ENCODE measurements at places on chromosomes 3 and 15. TPM values are rescaled to one million over a fixed set of nuclear protein-coding genes. Genes with fewer than 3 reads are reported as not detected.

The CPNE9 gene
- not detected for total RNA-seq

The BFSP2 gene
- total RNA-seq, result not detected

The CISH gene
- 5.9 TPM for total RNA-seq

The DYNC1LI1 gene
- total RNA-seq, result 56.4 TPM

The COLQ gene
- 0.27 TPM for total RNA-seq

DNA sequence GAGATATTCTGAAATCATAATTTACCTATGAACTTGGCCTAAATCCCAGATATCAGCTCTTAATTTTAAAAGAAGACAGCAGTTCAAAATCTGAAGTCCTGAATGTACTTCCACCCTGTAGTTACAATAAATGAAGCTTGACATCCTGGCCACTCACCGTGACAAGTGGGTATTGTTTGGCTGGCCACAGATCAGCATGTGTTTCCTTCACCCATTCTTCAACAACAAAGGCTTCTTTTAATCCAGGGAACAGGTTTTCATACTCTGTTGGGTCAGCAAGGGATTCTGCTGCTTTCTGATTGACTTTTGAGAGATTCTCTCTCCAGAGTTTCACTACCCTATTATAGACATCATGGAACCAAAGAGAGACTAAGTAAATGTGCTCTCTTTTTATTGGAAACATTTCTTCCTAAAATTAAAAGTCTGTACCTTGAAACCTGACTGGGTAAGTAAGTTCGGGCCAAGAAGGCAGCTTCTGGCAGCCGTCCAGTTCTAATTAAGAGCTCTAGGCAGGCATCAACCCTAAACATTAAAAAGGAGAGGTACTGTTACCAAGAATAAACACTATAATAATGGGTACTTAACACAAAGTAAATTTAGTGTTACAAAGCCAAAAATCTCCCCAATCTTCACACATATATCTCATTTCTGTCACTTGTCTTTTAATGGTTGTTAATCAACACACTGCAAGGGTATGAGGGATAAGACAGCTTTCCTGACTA lies 15.2 kb downstream of the MRPS22 start:
- H3K27me3 ChIP-seq, result no peaks in the 10 kb centered on the region
- no peaks in the 10 kb centered on the region for H3K4me1 ChIP-seq
- H3K36me3 ChIP-seq, result peaks cover 5% of the 10 kb centered on the region
- H3K4me3 ChIP-seq, result no peak overlapping the region

DNA sequence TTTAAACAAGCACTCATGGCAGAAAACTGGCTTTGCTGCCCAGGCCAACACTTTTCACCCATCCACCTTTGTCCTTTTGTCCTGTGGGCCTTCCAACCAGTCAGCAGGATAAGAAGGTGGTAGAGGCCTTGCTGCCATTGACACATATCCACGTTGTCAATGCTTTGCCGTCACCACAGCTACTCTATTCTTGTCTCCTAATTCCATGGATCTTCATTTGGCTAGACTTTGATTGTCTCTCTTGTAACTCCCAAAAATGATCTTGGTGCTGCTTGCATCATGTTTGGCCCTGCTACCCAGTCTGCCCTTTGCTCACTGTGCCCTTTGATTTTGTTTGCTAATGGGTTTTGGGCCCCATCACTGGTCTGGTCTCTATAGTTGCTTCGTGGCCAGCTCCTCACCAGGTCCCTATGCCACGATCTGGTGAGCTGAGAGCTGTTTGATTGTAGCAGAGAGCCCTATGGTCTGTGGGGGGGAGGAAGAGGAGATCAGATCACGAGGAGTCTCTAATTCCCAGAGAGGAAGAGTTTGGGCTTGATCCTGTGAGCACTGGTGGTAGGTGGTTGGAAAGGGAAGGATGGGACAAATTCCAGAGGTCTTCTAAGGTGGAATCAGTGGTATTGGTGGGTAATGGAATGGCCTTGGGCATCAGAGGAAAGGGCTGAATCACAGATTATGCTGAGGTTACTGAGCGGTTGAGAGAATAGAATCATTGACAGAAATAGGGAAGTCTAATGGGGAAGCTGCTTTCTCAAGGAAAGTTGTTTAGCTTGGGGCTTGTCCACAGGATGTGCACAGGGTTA lies 40.3 kb downstream of the ABHD2 start:
- no peak overlapping the region for H3K4me3 ChIP-seq
- H3K36me3 ChIP-seq, result no peaks in the 10 kb centered on the region
- peaks cover 41% of the 10 kb centered on the region for H3K4me1 ChIP-seq
- no peak for DNase-seq

DNA sequence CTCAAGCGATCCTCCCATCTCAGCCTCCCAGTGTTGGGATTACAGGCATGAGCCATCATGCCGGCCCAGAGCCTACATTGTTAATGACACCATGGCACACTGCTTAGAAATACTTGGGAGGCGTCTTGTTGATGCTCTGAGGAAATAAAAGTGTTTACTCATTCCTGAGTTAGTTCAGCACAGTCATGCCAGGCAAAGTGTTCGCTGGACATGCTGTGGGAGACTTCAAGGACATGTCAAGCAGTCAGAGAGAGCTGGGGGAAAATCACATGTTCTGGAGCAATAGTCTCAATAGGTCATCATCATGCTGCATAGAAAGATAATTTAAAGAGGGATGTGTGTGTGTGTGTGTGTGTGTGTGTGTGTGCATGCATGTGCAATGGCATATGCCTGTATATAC lies 37.5 kb downstream of the TTC23 start:
- H3K4me3 ChIP-seq, result no peak overlapping the region
- H3K27me3 ChIP-seq, result no peaks in the 10 kb centered on the region
- no peaks in the 10 kb centered on the region for H3K4me1 ChIP-seq
- DNase-seq, result peak; percentile 13
- no peaks in the 10 kb centered on the region for H3K36me3 ChIP-seq

GRCh38 chr3:108103040-108103751 lies 12.4 kb upstream of the CD47 start:
- H3K27me3 ChIP-seq, result no peaks in the 10 kb centered on the region
- H3K27ac ChIP-seq, result no peak overlapping the region
- no peak overlapping the region for H3K4me3 ChIP-seq
- H3K4me1 ChIP-seq, result no peaks in the 10 kb centered on the region
- no peak for DNase-seq
- no peaks in the 10 kb centered on the region for H3K36me3 ChIP-seq

DNA sequence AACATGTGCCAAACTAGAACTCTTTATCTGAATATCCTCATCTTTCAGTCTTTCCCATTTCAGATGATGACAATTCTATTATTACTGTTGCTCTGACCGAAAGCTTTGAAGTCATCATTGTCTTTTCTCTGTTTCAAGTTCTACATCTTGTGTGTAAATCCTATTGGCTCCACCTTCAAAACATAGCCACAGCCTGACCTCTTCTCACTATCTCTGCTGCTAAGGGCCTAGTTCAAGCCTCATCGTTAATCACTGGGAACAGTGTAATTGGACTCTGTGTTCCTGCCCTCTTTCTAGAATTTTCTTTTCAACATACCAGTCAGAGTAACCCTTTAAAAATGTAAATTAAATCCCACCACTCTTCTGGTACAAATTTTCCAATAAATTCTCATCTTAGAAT lies 105.1 kb downstream of the OXSM start:
- no peaks in the 10 kb centered on the region for H3K27me3 ChIP-seq
- no peaks in the 10 kb centered on the region for H3K36me3 ChIP-seq
- no peak overlapping the region for H3K27ac ChIP-seq
- no peaks in the 10 kb centered on the region for H3K4me1 ChIP-seq
- no peak overlapping the region for H3K4me3 ChIP-seq
- no peak for DNase-seq

GRCh38 chr3:6255229-6255628 lies 605.7 kb upstream of the GRM7 start:
- no peak overlapping the region for H3K27ac ChIP-seq
- no peak for DNase-seq
- H3K27me3 ChIP-seq, result no peaks in the 10 kb centered on the region
- H3K4me1 ChIP-seq, result no peaks in the 10 kb centered on the region
- H3K4me3 ChIP-seq, result no peak overlapping the region

DNA sequence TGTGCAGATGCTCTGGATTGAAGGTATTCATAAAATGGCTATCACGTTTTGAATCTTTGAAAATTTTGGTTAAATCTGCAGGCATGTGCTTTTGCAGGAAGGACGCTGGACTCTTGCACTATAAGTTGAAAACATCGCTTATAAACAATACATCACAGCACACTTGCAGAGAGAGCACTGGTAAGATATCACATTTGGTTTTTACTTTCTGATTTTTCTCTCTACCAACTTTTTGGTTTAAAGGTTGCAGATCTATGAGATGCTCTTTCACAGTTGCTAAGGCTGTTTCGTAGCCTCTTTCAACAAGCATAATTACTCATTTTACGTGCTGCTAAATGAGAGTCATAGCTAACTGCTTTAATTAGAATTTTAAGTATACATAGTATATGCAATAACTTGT lies 724.4 kb upstream of the ARRDC4 start:
- H3K36me3 ChIP-seq, result no peaks in the 10 kb centered on the region
- no peak overlapping the region for H3K27ac ChIP-seq
- peaks cover 2% of the 10 kb centered on the region for H3K27me3 ChIP-seq
- DNase-seq, result no peak
- no peak overlapping the region for H3K4me3 ChIP-seq

GRCh38 chr3:52288674-52289073 lies 1.0 kb downstream of the GLYCTK start:
- H3K27ac ChIP-seq, result peak overlapping the region; percentile 100
- DNase-seq, result no peak
- H3K4me3 ChIP-seq, result peak overlapping the region; percentile 50
- H3K36me3 ChIP-seq, result no peaks in the 10 kb centered on the region
- H3K4me1 ChIP-seq, result peaks cover 33% of the 10 kb centered on the region
- no peaks in the 10 kb centered on the region for H3K27me3 ChIP-seq

DNA sequence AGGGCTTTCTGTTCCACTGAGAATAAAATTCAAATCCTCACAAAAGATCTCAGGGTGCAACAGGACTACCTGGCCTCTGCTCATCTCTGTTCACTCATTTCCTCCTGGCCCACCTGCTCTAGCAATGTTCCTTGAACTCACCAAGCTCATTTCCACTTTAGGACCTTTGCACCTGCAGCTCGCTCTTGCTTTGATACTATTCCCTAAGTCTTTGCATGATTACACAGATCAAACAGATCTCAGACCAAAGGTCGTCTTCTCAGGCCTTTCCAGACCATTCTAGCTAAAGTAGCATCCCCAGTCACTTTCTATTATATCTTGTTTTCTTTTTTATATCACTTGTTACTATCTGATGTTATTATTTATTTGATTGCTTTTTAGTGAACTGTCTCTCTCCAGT lies 54.7 kb downstream of the B3GNT5 start:
- peak; percentile 48 for DNase-seq
- no peaks in the 10 kb centered on the region for H3K36me3 ChIP-seq
- H3K4me3 ChIP-seq, result no peak overlapping the region
- no peaks in the 10 kb centered on the region for H3K27me3 ChIP-seq
- peak overlapping the region; percentile 83 for H3K27ac ChIP-seq

- H3K36me3 ChIP-seq, result no peaks in the 10 kb centered on the region
- H3K4me1 ChIP-seq, result no peaks in the 10 kb centered on the region
- DNase-seq, result no peak
- H3K4me3 ChIP-seq, result no peak overlapping the region
Measured at GRCh38 chr3:119884161-119884557, 102.3 kb downstream of the NR1I2 start.

GRCh38 chr3:125436921-125437320 lies 61.8 kb upstream of the ZNF148 start:
- no peak overlapping the region for H3K4me3 ChIP-seq
- no peaks in the 10 kb centered on the region for H3K36me3 ChIP-seq
- H3K4me1 ChIP-seq, result peaks cover 14% of the 10 kb centered on the region
- no peaks in the 10 kb centered on the region for H3K27me3 ChIP-seq
- DNase-seq, result no peak
- H3K27ac ChIP-seq, result no peak overlapping the region

DNA sequence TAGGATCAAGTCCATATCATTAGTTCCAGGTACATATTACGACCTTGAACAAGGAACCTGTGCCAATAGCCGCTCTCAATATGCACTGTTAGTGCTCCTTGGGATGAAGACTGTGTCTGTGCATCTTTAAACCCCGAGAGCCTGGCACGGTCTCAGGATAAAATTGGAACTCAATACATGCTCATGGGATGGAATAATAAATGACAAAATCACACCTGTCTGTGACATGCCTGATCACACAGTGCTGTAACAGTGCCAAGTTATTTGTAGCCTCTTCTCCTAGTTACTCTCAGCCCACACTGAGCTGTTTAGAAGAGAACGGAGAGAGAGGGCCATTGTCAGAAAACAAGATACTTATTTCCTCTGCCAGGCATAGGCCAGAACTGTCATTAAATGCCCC lies 82.2 kb downstream of the SSR3 start:
- no peak overlapping the region for H3K27ac ChIP-seq
- DNase-seq, result no peak
- no peak overlapping the region for H3K4me3 ChIP-seq
- H3K4me1 ChIP-seq, result peaks cover 4% of the 10 kb centered on the region
- H3K27me3 ChIP-seq, result no peaks in the 10 kb centered on the region
- no peaks in the 10 kb centered on the region for H3K36me3 ChIP-seq

GRCh38 chr15:21260966-21261395 lies 179.3 kb downstream of the POTEB3 start:
- H3K27ac ChIP-seq, result no peak overlapping the region
- no peak overlapping the region for H3K4me3 ChIP-seq
- DNase-seq, result peak; percentile 33
- no peaks in the 10 kb centered on the region for H3K27me3 ChIP-seq
- no peaks in the 10 kb centered on the region for H3K4me1 ChIP-seq

GRCh38 chr15:90336705-90337141 lies 15.4 kb upstream of the ZNF774 start:
- H3K4me3 ChIP-seq, result no peak overlapping the region
- no peak for DNase-seq
- no peaks in the 10 kb centered on the region for H3K36me3 ChIP-seq
- H3K27ac ChIP-seq, result no peak overlapping the region
- H3K27me3 ChIP-seq, result no peaks in the 10 kb centered on the region
- peaks cover 9% of the 10 kb centered on the region for H3K4me1 ChIP-seq

- DNase-seq, result no peak
- peaks cover 4% of the 10 kb centered on the region for H3K4me1 ChIP-seq
- H3K27me3 ChIP-seq, result no peaks in the 10 kb centered on the region
- H3K4me3 ChIP-seq, result no peak overlapping the region
- H3K36me3 ChIP-seq, result no peaks in the 10 kb centered on the region
Measured at GRCh38 chr3:62132027-62132602, 241.2 kb downstream of the FEZF2 start.

GRCh38 chr3:76065964-76066363 lies 280.6 kb upstream of the ZNF717 start:
- H3K4me1 ChIP-seq, result no peaks in the 10 kb centered on the region
- no peak overlapping the region for H3K27ac ChIP-seq
- no peak for DNase-seq
- H3K4me3 ChIP-seq, result no peak overlapping the region
- H3K36me3 ChIP-seq, result no peaks in the 10 kb centered on the region
- H3K27me3 ChIP-seq, result no peaks in the 10 kb centered on the region

- H3K36me3 ChIP-seq, result no peaks in the 10 kb centered on the region
- no peak for DNase-seq
- H3K4me1 ChIP-seq, result peaks cover 24% of the 10 kb centered on the region
- no peaks in the 10 kb centered on the region for H3K27me3 ChIP-seq
- no peak overlapping the region for H3K4me3 ChIP-seq
Measured at GRCh38 chr3:14295037-14295436, 107.4 kb upstream of the SLC6A6 start.

All from hepatocyte (in vitro differentiated cells).